H4 (cell line): ENCODE measurements at places on chromosomes 7 and 10. TPM values are rescaled to one million over a fixed set of nuclear protein-coding genes. Genes with fewer than 3 reads are reported as not detected.

TAC1 gene
- total RNA-seq = 9.2 and 11.1 TPM in 2 replicates

CADPS2 gene
- total RNA-seq = 22.4 and 23.3 TPM in 2 replicates

GTF2IRD2 gene
- total RNA-seq = 10.0 and 39.5 TPM in 2 replicates

LRRC18 gene
- total RNA-seq = 0.06 TPM in 1 of 2 replicates, not detected in the other

DNA sequence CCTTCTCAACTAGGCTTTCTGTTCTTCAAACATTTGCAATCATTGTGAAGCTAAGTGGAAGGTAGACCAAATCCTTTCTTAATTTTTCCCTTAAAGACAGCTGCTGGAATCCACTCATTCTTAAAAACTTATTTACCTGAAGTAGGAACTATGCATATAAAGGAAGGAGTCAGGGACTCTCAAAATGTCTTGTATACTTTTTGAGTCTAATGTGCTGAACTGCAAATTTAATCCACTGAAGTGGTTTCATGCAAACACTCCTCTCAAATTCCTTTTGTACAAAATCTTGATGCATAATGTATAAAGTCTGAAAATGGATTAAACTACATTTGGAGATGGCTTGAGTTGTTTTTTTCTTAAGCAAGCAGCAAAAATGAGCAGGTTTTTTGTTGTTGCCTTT is 118.0 kb downstream of the CABCOCO1 start:
- DNase-seq = no peak

GRCh38 chr7:18975276-18975675 is 142.2 kb downstream of the TWIST1 start:
- DNase-seq = no peak

DNA sequence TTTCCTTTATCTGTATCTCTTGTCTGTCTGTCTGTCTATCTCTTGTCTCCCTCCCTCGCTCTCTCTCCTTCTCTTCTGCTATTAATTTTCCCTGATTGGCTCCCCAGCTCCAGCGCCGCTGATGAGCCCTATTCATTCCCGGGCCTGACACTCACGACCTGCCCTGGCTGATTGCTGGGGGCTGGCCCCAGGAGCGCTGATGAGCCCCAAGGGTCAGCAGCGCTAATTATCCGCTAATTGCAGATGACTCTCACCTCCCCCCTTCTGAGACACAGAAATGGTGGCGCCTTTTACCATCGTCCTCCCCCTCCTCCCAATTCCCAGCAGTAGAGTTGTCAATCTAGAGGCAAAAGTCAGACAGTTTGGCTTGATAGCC is 1.3 kb upstream of the GBX1 start:
- no peak for DNase-seq

DNA sequence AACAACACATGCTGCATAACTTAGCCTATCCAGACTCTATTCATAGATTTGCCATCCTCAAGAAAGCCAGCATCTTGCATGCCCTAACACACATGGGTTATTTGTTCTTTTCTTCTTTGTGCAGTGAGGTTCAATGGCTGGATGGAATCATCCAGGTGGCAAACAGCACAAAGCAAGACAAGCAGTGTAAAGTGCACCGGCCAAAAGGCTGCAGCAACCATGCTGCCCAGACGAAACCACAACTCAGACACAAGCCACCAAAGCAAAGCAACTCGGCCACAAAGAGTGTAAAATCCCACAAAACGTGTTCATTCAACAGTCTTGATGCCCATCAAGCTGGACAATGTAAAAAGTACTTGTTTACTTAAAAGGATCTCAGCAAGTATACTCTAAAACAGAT is 76.9 kb downstream of the PIP4K2A start:
- no peak for DNase-seq

DNA sequence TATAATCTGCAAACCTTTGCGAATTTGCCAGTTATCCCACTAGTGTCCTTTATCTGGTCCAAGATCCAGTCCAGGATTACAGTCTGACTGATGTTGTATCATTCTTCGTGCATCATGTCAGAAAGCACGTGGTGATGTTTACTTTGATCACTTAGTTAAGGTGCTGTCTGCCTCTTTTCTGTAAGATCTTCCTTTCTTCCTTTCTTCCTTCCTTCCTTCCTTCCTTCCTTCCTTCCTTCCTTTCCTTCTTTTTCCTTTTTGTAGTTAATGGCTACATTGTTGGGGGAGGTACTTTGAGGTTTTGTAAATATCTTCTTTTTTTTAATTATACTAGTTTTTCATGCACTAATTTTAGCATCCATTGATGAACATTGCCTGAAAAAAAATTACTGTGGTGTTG is 80.3 kb downstream of the LCOR start:
- DNase-seq = no peak

GRCh38 chr7:149773446-149774236 is at the start of gene ZNF467:
TSS of gene ZNF467 (minus strand) at chr7:149773588. CDS start at chr7:149771032, 2,556 bp downstream.
- peak; percentile 53 for DNase-seq
